ENCODE measurements at places on chromosomes 5 and 9.

GRCh38 chr5:169431386-169431785, 130.4 kb upstream of the SLIT3 start:
- DNase-seq: no peak

- no peak for DNase-seq
Measured at GRCh38 chr9:105418588-105419500, 29.0 kb upstream of the FSD1L start.

DNA sequence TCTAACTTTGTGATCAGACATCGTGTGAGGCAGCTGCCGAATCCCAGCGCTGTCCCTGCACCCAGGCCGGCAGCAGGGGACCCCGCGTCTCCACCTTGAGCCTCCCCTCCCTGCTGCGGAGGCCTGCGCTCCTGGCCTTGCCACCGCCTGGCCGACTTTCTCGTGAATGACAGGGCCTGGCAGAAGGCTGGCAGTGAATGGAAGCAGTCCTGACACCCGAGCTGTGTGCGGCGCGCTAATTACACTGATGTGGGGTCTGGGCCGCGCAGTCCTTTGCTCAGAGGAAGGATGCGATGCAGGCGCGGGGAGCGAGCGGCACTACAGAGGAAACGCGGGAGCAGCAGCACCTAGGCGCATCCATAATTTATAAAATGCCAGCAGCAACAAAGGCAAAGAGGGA, 40.3 kb downstream of the POU4F3 start:
- no peak for DNase-seq

- no peak for DNase-seq
Measured at GRCh38 chr9:104849023-104849422, 78.9 kb downstream of the ABCA1 start.

DNA sequence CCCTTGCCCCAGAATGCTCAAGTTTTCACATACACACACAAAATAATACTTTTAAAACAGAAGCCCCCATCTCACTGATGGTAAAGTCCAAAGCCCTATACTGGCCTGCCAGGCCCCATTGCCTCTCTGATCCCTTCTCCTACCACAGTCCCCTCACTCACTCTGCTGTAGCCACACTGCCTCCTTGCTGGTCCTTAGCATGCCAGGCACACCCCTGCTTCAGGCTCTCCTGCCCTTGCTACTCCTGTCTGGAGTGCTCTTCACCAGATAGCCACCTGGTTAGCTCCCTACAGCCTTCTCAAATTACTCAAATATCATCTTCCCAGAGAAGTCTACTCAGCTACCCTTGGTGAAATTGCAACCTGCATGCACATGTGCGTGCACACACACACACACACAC, 177.5 kb downstream of the C5orf15 start:
- DNase-seq: no peak

DNA sequence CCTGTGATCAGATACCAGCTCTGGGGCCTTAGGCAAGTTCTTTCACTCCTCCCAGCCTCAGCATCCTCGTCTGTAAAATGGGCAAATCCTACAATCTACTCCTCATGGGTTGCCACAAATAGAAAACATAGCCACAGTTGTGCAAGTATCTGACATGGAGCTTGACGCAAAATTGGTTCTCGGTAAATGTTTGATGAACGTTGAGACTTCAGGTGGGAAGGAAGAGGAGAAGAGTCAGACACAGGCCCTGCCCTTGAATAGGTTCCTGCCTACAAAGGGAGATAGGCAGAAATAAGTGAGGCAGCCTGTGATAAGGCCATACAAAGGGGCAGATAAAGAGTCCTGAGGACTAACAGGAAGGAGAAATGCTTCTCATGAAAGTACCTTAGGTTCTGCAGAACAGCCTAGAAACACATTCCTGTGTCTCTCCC, 26.1 kb upstream of the CPEB4 start:
- DNase-seq: no peak

All from Kasumi-1 (cell line).